Motor neuron (in vitro differentiated cells): ENCODE measurements at places on chromosomes 7 and 10.

GRCh38 chr10:79149662-79150443 lies 81.1 kb downstream of the ZMIZ1 start:
- no peak for ATAC-seq

DNA sequence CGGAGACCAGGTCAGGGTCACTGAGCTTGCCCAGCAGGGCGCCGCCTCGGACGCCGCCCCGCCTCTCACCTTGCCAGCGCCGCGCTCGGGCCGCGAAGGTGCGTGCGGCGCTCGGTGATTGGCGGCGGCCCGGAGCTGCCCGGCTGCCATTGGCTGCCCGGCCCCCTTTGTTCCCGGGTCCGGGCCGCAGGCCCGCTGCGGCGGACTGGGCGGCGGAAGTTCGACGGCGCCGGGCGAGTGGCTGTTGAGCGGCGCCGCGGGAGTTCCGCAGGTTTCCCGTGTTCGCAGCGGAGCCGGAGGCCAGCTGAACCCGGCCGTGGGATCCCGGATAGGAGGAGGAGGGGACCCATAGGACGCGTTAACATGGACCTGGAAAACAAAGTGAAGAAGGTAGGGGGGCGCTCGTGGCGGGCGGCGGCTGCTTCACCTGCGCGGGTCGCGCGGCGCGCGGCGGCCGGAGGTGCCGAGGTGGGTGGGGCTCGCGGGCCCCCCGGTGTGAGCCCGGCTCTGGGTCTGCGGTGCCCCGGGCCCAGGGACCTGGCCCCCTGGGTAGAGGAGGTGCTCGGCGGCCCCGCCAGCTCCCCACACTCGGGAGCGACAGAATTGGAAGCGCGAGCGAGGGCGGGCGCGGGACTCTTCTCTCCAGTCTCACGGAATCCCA lies at the start of gene TES:
TES (plus strand) TSS at position 195 of the 661 bp plus-strand sequence; CDS start at position 364, 169 bp downstream.
- ATAC-seq = peak; percentile 89

GRCh38 chr10:122657729-122658128 lies 41.9 kb downstream of the C10orf120 start:
- ATAC-seq = no peak

GRCh38 chr10:31678139-31678536 lies 250.5 kb downstream of the ARHGAP12 start:
- ATAC-seq = no peak

DNA sequence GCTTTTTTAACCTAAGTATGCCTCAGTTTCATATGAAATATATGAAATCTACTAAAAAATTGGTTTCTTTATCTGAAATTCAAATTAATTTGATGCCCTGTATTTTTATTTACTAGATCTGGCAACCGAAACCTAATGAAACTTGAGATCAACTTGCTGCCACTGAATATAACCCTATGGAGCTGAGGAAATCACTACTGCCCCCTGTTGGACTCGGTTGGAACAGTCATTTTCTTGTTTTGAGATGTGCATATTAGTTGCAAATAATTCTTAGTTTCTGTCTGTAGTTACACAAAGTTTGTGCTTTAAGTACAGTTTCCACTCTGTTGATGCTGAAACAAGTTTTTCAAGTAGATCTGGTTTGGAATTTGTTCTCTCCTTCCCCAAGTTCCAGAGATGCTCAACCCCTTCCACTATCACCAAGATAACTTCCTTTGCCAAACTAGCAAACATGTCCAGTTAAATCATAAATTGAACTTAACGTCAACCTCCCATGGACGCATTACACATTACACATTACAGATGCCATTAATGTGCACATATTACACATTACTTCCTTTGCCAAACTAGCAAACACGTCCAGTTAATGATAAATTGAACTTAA lies 22.2 kb upstream of the EXOC4 start:
- ATAC-seq = no peak
